ENCODE measurements at places on chromosomes 7 and 10.

GRCh38 chr7:37409461-37409860 is 39.2 kb downstream of the ELMO1 start:
- no peak for DNase-seq

- DNase-seq: no peak
These were observed 40.9 kb downstream of the CCNY start for GRCh38 chr10:35377050-35377728.

DNA sequence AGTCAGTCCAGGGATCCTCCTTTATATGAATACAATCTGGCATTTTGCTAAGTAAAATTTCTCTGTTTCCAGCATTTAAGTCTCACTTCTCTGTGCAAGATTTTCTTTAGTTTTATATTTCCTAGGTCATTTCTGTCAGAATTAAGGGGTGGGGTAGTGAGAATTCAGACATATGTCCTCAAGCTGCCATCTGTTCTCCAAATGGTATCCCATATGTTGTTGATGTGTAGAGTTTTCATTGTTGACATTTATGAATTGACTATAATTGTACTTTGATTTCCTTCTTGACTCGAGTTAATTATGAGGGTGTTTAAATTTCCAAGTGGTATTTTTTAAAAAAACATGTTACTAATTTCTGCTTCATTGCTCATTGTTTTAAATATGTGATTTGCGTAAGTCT is 148.8 kb downstream of the NPSR1 start:
- no peak for DNase-seq

DNA sequence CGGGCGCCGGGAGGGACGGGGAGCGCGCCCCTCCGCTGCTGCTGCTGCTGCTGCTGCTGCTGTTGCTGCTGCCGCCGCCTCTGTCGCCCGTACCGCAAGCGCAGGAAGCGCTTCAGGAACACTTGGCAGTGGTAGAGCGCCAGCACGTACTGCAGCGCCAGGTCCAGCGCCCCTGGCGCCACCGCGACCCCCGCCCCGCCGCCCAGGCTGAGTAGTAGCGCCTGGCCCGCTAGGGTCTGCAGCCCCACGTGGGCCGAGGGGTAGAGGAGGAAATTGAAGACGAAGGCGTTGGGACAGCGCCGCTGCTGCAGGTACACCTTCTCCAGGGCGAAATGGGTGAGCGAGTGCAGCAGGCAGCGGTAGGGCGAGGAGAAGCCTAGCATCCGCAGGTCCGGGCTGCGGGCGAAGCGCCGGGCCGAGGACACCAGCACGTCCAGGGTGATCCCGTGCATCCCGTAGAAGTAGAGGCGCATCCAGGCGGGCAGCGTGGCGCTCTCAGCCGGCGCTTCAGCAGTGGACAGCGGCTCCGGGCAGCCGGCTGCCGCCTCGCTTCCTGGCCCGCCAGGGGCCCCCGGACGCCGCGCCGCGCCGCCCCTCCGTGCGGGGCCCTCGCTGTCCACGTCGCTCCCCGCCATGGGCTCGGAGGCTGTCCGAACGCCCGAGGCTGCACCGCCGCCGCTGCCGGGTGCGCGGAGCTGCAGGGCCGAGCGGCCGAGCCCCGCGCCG is at the start of gene TMEM229A:
TMEM229A (minus strand) TSS at position 699 of the 726 bp plus-strand sequence; CDS start at position 635, 64 bp downstream.
- DNase-seq: no peak

- DNase-seq: no peak
These were observed 53.1 kb upstream of the C7orf33 start for GRCh38 chr7:148537435-148537834.

DNA sequence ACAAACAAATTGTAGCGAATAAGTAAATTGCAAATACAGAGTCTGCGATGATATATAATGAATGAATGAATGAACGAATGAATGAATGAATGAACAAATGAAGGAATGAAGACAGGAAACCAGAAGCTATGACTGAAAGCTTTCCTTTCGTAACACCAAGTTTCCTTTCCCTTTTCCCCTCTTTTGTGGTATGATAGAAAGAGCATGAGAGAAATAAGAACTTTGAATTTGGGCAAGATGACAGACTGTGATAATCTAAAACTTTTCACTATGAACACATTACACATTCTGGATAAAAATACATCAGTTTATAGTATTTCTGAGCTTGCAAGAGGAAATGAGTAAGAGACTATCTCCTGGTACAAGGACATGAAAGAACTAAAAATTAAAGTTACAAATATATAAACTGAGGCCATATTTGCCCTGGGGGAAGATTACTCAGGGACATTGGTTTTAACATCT is 8.4 kb upstream of the UCN3 start:
- no peak for DNase-seq

- DNase-seq: peak; percentile 43
These were observed at the start of gene MYOF for GRCh38 chr10:93482145-93482834. TSS of gene MYOF (minus strand) at chr10:93482334. CDS start at chr10:93482194, 140 bp downstream.

DNA sequence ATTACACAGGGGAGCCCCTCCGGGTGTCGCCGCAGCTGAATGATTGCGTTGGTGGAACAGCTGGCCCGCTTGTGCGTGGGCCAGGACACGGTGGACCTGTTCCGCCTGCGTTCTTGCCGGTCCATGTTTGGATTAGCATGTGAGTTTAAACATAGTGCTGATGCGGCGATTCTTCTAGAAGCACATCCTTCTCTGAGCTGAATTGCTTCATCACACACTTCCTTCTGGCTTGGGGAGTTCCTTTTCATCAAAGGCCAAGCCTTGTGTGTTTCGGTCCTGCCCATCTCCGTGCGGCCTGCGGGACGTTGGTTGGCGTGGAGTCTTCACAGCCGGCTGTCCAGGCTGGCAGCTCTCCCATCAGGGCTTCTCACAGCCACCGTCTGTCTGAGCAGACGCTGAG is 45.5 kb upstream of the SLC29A4 start:
- DNase-seq: no peak

- DNase-seq: no peak
These were observed 799 bp downstream of the VAX1 start for GRCh38 chr10:117137031-117137910.

- DNase-seq: no peak
These were observed 92.2 kb downstream of the C10orf105 start for GRCh38 chr10:71627230-71627939.

DNA sequence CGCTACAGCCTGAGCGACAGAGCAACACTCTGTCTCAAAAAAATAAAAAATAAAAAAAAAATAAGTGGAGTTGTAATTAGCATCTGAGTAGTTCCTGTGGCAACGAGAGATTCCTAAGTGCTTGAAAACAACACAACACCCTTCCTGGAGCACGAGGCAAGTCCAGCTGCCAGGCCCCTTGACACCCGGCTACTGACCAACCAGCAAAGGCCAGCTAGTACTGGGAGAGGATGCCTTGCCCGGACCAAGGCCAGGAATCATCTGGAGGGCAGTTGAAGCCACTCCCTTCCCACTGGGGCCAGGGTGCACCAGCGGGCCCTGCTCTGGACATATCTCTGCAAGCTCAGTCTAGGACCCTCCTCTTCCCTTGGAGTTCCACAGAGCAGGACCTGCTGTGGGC is 536 bp downstream of the C10orf105 start:
- DNase-seq: no peak

GRCh38 chr10:35359056-35359455 is 22.7 kb downstream of the CCNY start:
- DNase-seq: no peak

DNA sequence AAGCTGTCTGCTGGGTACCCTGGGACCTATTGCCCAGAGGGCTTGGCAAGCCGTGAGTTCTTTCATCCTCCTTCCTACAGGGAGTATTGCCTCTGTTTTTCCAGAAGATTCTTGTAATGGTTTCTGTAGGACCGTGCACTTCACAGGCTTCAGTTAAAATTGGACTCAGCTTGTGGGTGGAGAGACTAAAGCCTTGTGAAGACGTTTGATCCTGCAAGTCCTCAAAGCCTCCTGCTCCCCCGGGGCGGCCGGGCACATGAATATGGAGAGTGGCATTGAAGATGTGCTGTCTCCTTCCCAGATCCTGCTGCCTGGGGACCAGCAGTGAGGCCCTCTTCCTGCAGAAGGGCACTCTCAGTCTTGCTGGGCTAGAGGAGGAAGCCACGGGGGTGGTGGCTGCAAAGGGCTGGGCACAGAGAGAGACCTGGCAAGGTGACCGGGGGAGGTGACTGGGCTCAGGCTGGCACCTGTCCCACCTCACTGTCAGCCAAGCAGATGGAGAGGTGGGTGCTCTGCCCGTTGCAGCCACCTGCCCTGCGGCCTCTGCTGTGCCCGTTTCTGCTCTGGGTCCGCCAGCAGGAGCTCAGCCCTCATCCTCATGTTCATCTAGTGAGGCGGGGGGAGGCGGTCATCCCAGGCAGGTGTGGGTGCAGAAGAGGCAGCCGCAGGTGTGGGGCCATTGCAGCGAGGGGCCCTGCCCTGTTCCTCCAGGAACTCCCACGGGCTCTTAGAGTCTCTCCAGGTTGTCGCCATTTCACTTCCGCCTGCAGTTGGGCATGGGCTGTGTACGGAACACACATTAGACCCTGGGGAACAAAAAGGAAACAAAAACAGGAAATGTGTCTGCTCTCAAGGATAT is 55.7 kb downstream of the TMEM209 start:
- DNase-seq: no peak

DNA sequence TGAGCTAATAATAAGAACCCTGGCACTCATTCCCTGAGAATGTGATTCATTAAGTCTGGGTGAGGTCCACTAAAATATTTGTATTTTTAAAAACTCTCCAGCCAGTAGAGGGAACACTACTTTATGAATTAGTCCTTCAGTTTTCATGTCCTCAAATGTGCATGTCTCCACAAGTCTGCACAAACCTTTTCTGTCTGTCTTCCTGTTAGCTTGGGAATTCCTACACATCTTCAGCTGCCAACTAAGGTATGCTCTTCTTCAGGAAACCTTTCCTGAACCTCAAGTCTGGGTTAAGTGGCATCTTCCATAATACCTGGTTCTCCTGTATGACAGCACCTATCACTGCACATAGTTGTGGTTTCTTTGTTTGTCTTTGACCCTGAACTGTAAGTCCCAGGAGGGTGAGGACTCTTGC is 119.6 kb upstream of the MKX start:
- no peak for DNase-seq

GRCh38 chr10:98474628-98475027 is 27.9 kb upstream of the HPS1 start:
- DNase-seq: no peak

DNA sequence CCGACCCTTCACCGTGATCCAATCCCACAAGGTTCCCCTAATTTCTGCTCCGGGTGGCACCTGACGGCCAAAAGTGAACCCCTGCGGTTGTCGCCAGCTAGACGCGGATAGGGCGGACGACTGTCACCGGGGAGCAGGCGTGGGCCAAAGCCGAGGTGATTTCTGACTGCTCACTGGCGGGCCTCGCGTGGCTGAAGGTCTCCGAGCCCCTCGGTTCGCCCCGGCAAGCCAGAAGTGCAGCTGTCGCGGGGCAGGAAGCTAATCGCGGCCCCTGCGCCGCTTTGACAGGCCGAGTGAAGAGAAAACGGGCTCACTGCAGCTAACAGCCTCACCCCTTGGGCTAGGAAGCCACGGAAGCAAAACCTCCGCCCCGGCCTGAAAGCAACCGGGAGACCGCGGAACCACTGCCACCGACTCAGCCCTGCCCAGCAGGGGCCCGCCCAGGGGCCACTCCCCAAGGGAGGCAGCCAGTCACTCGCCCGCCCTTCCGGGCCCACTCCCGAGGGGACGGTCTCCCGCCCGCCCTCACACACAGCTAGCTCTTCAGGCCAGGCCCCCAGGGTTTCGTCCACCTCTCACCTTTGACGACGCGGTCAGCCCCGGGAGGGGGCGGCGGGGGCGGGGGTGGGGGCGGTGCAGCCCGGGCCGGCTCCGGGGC is 469 bp downstream of the PPP3CB start:
- peak; percentile 90 for DNase-seq

- DNase-seq: no peak
These were observed 9.8 kb upstream of the COMTD1 start for GRCh38 chr10:75245354-75246250.

GRCh38 chr10:53489335-53490182 is 717.0 kb upstream of the MBL2 start:
- DNase-seq: no peak

GRCh38 chr10:128416231-128416630 is 290.0 kb upstream of the MKI67 start:
- DNase-seq: no peak

DNA sequence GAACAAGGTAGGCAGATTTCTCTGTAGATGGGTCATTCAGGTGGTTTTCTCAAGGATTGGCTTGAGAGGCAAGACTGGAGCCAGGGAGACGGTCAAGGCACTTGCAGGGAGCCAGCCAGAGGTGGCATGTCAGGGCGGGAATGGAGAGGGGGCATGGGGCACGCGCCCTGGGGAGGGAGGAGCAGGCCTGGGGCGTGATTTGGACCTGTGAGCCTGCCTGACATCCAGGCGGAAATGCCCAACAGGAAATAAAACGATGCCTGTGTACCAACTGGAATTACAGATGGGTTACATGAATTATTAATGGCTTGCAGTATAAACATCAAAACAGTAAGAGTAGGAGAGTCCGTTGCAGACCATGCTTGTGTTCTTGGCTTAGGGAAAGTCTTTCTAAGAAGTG is 8.6 kb upstream of the SUN1 start:
- no peak for DNase-seq

DNA sequence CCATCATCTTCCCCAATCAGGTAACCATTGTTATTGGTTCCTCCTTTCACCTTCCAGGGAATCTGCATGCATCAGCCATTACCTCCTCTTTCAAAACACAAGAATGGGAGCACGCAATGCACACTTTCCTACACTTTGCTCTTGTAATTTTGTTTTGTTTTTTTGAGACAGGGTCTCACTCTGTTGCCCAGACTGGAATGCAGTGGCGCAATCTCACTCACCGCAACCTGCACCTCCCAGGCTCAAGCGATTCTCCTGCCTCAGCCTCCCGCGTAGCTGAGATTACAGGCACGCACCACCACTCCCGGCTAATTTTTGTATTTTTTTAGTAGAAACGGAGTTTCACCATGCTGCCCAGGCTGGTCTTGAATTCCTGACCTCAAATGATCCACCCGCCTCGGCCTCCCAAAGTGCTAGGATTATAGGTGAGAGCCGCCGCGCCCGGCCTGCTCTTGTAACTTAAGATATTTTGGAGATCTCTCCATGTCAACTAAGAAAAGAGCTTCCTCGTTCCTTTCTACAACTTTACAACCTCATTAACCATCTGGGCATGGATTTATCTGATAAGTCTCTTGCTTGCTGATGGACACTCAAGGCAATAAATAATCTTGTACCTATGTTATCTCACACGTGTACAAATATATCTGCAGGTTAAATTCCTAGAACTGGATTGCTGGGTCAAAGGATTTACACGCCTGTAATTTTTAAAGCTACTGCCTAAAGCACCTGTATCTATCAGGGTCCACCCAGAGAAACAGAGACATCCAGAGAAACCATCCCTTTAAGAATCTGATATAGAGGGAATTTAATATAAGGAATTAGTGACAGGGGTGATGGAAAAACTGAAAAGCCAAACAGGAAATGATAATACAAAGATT is 4.2 kb downstream of the CYTH3 start:
- no peak for DNase-seq

- DNase-seq: no peak
These were observed 83.5 kb upstream of the CUX1 start for GRCh38 chr7:101733713-101734475.

GRCh38 chr7:155731380-155731779 is 80.9 kb downstream of the SHH start:
- no peak for DNase-seq

DNA sequence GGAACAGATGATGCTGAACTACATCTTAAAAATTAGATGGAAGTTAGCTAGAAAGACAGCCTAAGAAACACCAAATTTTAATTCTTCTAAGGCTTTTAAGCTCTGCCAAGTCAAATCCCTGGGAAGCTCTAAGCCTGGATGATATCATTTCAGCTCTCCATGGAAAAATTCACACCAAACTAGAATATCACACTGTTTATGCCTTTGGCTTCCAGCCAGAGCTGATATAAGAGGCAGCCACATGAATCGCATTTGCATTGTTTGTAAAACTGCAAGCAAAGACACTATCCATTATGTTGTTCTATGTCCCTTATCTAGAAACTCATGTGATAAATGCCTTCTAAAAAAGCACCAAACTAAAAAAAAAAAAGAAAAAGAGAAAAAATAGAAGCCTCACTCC is 430.4 kb downstream of the GRID1 start:
- no peak for DNase-seq
